ENCODE measurements at places on chromosomes 12 and 14. TPM values are rescaled to one million over a fixed set of nuclear protein-coding genes. Genes with fewer than 3 reads are reported as not detected.

Gene NFATC4
- 0.10 TPM for total RNA-seq

Gene MYL2
- total RNA-seq: not detected

Gene PRKD1
- total RNA-seq: not detected

Gene PLBD2
- 15.3 TPM for total RNA-seq

Gene DPPA3
- total RNA-seq: not detected

Gene MUCL1
- not detected for total RNA-seq

Gene SOAT2
- 0.21 TPM for total RNA-seq

Gene SIX6
- not detected for total RNA-seq

Gene SMCO2
- total RNA-seq: not detected

Gene LRIG3
- not detected for total RNA-seq

Gene SYT10
- total RNA-seq: not detected
